ENCODE measurements at places on chromosomes 2 and 18. TPM values are rescaled to one million over a fixed set of nuclear protein-coding genes. Genes with fewer than 3 reads are reported as not detected.

DNA sequence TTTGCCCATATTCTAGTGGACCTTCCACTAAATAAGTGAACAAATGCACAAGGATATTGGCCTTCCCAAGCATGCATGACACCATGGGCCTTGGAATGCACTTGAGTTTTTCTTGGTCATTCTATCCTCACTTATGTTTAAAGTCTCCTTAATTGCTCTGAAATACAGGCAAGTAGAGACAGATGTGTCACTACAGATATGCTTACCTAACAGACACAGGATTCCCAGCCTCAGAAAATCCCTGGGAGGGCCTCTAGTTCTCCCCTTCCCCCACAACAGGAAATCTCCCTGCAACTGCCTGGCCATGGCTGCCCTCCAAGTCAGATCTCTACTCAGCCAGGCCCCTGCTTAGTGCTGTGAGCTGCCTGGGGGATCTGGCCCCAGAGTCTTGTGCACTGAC, 445.2 kb downstream of the IRS1 start:
- no peak for DNase-seq

Gene NHEJ1
- 20.3 TPM for total RNA-seq

GRCh38 chr2:225353579-225354085, 45.9 kb upstream of the NYAP2 start:
- no peak for DNase-seq

DNA sequence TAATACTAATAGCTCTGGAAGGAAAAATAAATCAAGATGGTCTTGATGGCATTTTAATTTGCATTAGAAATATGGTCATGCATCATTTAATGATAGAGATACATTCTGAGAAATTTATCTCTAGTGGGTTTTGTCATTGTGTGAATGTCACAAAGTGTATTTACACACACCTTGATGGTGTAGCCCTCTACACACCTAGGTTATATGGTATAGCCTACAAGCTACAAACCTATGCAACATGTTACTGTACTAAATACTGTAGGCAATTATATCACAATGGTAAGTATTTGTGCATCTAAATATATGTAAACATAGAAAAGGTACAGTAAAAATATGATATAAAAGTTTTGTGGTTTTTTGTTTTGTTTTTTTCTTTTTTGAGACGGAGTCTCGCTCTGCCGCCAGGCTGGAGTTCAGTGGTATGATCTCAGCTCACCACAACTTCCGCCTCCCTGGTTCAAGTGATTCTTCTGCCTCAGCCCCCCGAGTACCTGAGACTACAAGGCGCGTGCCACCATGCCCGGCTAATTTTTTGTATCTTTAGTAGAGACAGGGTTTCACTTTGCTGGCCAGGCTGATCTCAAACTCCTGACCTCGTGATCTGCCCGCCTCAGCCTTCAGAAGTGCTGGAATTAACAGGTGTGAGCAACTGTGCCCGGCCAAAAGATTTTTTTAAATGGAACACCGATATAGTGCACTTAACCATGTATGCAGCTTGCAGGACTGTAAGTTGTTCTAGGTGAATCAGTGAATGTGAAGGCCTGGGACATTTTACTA, 83.7 kb upstream of the UBXN4 start:
- peak; percentile 74 for DNase-seq

- no peak for DNase-seq
These were observed 60.5 kb upstream of the ZNG1B start for GRCh38 chr2:113376913-113377445.
